ENCODE measurements at places on chromosomes 2 and 18. TPM values are rescaled to one million over a fixed set of nuclear protein-coding genes. Genes with fewer than 3 reads are reported as not detected.

Gene ATP5F1A
- total RNA-seq, result 759 TPM

Gene TUBA4B
- total RNA-seq, result not detected

Gene RNF152
- 123 TPM for total RNA-seq

Gene MROH2A
- not detected for total RNA-seq

Gene MAL
- not detected for total RNA-seq

Gene B4GALT6
- total RNA-seq, result 17.1 TPM

Gene GCG
- total RNA-seq, result not detected

Gene PIKFYVE
- 39.1 TPM for total RNA-seq

Gene GPR45
- total RNA-seq, result not detected

Gene ZNF396
- total RNA-seq, result 0.29 TPM

Gene SOX11
- not detected for total RNA-seq

Gene IL36RN
- total RNA-seq, result not detected

Gene ESCO1
- 15.1 TPM for total RNA-seq

Gene CHPF
- 2.0 TPM for total RNA-seq

Gene LYPD6B
- 0.10 TPM for total RNA-seq

Gene PCARE
- not detected for total RNA-seq

Gene TANC1
- 98.1 TPM for total RNA-seq
